ENCODE measurements at places on chromosomes 4 and X.

- no peak for DNase-seq
These were observed 413.4 kb downstream of the UBE2NL start for GRCh38 chrX:144297221-144297620.

DNA sequence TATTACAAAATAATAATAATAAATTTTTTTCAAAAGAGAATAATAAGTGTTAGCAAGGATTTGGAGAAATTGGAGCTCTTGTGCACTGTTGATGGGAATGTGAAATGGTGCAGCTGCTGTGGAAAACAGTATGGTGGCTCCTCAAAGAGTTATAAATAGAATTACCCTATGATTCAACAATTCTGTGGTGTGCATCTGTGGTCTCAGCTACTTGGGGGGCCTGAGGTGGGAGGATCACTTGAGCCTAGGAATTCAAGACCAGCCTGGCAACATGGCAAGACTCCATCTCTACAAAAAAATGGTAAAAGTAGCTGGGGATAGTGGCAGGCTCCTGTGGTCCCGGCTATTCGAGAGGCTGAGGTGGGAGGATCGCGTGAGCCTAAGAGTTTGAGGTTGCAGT is 19.6 kb downstream of the MND1 start:
- no peak for DNase-seq

DNA sequence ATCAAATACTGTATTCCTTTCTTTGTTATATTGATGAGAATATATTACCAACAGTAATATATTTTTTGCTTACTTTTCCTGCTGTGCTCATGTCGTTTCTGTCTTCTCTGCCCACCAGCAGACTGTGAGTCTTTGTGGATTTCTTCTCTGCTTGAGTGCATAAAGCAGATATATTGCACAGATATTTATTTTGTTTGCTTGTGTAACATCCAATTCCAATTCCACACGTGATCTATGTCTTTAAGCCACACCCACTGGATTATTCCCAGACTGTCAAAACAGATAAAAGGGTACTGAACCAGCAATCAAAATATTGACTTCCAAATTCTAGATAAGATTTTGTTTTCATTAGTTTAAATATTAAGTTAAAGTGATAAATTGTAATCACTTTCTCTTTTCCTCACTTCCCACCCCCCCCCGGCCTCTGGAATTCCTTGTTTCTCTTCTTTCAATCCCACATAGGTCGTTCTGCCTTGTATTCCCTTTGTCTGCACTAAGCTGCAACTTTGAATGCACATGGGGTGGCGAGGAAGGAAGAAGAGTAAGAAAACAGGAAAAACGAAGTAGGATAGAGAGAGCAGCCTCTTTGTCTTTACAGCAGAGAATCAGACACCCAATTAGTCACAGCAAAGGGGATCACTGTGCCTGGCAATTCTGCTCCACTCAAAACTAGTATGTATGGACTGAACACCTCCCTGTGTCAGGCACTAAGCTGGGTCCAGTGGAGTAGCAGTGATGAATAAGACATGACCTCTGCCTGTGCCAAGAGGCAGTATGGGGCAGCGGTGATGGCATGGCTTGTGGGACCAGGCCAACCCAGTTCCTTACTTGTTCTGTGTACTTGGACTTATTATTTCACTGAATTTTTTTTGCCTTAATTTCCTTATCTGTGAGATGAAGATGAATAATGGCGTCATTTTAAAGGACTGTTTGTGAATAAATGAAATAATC is at the start of gene ADH1B:
TSS of gene ADH1B (minus strand) at position 161 of the 951 bp plus-strand sequence. CDS start at position 91, 70 bp downstream.
- no peak for DNase-seq

- no peak for DNase-seq
These were observed 34.5 kb upstream of the PPM1K start for GRCh38 chr4:88318751-88319350.

GRCh38 chr4:5635826-5636195 is 72.5 kb downstream of the EVC2 start:
- no peak for DNase-seq

DNA sequence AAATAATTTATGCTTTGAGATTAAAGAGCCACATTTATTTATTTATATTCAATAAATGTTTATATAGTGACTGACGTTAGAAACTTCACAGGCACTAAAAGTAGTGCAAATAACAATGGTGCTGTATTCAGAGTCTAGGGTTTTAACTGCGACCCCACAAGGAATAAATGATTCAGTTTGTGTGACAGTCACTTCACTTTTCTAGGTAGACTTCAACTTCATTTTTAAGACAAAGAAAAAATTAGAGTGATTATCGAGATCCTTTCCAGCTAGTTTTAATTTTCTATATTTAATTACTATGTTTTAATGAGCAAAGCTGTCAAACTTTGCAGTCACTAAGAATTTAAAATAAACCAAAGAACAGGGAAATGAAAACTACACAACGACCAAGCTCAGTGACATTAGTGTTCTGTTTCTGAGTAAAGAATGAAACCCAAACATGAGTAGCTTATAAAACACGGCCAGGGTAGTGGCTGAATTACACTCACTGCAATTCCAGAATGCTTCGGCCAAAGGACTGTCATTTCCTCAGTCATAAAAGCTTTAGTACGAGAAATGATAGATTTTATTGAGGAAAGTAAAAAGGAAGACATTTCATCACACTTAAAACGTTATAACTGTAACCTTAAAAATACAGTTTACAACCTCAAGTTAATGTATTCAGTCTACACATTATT is 38.6 kb downstream of the ADGRA3 start:
- no peak for DNase-seq

DNA sequence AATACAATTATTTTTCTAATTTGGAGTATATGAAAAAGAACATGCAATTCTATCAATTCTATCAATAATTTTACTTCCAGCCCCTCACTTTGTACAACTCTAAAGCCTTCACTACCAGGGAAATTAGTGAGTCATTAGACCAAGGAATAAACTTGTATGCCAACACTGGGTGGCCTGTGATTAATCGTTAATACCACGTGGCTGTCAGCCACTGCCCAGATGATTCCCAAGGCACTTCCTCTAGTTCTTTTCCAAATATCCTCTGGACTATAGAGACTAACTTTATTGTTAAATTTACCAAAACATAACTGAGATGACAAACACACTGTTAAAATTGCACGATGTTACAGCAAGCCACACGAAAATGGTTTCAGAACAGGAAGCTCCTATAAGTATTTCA is 45.7 kb downstream of the MID1 start:
- DNase-seq: no peak

DNA sequence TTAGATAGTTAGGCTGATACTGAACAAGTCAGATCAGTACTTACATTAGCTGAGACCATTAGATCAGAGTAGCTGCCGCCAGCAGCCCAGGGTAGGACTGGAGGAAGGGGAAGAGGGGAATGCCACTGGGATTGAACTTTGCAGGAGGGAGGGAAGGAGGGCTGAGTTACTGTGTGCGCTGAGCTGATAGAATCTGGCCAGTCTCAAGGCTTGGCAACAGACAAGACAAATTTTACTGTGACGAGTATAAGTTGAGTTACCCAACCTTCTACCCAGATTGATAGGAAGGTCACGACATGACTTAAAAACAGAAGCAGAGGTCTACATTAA is 372.1 kb downstream of the OPHN1 start:
- DNase-seq: no peak

DNA sequence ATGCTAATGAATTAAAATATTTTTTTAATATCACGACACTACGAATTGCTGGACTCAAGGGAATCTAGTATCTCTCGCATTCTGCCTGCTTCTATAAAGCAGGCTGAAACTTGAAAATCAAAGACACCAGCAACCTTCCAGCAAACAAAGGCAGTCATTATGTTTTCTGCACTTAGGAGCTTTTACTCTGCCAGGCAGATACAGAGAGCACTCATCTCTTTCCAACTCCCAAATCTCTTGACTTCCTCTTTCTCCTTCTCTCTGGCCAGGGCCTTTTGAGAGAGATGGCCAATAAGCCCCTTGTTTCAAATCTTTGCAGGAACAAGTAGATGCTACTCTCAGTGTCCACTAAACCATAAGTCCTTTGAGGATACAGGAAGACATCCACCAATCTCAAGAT is 95.2 kb upstream of the KLF3 start:
- DNase-seq: no peak

- no peak for DNase-seq
These were observed 33.7 kb downstream of the ADAD1 start for GRCh38 chr4:122412547-122412946.

DNA sequence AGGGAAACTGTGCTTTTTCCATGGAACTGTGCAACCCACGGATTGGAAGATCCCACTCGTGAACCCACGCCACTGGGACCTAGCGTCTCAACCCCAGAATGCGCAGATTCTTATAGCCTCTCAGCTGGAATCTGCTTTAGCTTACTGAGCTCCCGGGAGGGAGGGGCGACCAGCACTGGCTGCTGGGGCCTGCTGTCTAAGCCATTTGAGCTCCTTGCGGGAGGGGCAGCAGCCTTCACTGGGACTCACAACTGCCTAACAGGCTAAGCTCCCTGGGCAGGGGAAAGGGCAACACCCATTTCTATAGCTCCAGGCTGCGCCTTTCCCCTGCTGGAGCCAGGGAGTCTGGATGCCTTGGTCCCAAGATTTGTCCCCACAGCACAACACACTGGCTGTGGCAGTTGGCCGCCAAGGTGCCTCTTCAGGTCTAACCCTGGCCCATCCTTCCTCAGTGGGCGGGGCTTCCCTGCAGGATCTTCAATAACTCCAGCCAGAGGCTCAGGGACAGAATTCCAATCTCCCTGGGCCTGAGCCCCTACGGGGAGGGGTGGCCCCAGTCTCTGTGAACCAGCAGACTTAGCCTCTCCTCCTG is 451.7 kb upstream of the PITX2 start:
- no peak for DNase-seq

GRCh38 chrX:139739138-139739537 is 31.2 kb upstream of the MCF2 start:
- DNase-seq: no peak

DNA sequence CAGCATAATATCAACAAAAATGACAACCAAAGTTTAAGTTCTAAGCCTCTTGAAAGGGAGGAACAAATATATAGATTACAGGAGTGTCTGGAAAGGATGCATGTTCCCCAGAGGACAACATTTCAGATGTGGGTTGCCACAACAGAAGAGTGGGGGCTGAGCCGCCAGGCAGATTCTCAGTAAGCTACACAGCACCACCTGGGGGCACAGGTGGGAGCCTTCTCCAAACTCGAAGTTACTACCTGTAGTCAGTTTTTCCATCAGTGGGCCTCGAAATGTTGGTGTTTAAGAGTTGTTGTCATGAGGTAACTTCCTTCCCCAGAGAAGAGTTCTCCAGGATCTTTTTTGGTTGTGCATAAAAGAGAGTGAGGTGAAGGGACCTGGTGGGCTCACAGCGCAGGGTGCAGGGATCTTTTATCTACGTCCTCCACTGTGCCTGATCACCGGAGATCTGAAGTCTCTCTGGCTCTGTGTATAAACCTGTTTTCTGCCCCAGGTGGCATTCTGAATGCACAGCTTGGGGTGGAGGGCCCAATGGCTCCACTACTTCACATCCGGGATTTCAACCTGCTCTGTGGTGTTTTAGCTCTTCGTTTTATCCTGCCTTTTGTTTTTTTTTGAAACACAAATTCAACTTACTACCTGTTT is 58.4 kb upstream of the STS start:
- DNase-seq: no peak

DNA sequence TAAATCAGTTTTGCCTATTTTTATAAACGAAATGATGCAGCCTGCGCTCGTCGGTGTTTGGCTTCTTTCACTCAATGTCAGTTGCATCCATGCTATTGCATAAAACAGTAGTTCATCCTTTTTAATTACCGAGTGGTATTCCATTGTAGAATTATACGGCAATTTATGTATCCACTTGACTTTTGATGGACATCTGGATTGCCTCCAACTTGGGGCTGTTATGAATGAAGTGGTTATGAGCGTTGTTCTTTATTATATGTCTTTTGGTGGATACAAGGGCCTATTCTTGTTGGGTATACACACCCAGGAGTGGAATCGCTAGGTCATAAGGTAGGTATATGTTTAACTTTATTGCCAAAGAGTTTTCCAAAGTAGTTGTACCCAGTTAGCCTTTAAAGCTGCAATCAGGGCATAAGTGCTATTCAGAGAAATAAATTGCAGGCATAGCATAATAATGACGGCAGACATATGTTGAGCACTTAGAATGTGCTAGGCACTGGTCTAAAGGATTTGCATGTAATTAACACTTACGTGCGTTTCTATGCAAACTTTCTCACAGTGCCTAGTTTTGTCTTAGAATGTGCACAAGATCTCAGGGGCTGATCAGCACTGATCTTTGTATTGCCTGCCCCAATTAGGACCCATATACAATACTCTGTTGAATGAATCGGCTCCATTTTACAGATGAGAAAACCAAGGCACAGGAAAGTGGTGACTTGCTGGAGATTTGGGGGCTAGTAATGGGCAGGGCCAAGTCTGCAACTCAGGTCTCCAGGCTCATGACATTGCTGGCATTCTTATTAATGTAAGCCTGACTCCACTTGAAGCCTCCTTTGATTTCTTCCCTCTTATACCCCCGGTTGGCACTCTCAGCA is 407.0 kb downstream of the BCOR start:
- no peak for DNase-seq

DNA sequence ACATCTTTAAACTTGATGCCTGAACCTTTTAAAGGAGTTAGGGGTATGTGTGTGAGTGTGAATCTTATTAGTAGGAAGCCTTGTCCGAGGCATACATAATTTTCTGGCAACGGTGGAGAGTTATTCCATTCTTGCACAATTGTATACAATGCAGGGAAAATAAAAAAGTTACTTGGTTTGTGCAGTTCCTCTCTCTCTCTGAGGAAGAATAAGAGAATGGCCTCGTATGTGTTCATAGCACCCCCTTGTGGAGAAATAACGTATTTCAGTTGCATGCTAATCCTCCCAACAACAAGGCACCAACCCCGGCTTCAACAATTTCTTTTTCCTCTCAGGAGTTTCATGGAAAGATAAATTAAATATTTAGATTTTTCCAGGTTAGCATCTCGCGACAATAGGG is 33.7 kb upstream of the FGF13 start:
- DNase-seq: no peak

GRCh38 chrX:42047886-42048285 is 124.5 kb upstream of the CASK start:
- DNase-seq: no peak

GRCh38 chr4:98092833-98093439 is 50.3 kb downstream of the STPG2 start:
- no peak for DNase-seq

- DNase-seq: no peak
These were observed 58.6 kb upstream of the TLL1 start for GRCh38 chr4:165814256-165815020.

DNA sequence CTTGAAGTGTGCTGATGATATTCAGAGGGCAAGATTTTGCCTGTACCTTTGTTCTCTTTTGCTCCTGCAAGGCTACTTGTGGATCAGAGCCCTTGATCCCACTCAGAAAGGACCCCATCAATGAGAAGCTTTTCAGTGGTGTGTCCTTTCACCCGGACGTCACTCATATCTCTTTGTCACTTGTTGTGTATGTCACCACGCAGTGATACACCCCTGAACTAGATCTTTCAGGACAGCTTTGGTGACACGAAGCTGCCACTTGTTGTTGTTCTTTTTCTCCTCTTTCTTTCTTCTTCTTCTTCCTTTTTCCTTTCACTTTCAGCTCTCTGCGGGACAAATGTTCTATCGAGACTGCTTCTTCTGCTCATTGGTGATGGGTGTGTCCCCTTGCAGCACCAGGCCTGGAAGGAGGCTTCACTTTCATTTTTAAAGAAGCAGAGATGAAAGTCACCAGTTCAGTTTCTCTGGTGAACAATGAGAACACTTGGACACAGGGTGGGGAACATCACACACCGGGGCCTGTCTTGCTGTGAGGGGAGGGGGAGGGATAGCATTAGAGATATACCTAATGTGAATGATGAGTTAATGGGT is 83.6 kb downstream of the NBDY start:
- no peak for DNase-seq

- DNase-seq: no peak
These were observed 1.9 kb upstream of the ASB9 start for GRCh38 chrX:15271757-15272156.

GRCh38 chrX:7109838-7110793 is 37.4 kb upstream of the STS start:
- no peak for DNase-seq
